ENCODE measurements at places on chromosomes 1 and 21.

GRCh38 chr21:45869121-45870007, 112.2 kb upstream of the COL6A1 start:
- peak; percentile 13 for DNase-seq

GRCh38 chr1:40257313-40257687, 736 bp upstream of the ZMPSTE24 start:
- no peak for DNase-seq

DNA sequence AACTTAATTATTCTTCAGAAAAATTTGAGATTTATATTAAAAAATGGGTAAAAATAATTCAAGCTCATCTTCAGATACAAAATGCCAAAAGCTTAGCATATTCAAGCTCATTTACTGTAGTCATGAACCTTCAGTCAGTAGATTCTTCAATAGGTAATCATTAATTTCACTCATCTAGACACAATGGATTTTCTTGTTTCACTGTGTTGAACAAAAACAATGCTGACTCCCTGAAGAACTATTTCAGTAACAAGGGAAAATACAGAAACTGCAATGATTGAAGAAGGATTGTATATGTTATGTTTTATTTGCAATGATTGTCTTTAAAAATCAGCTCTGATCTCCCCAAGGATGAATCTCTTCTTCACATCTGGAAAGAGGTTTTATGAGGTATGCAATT, 9.2 kb upstream of the HOOK1 start:
- DNase-seq, result no peak

GRCh38 chr1:195714248-195714647, 894.0 kb downstream of the KCNT2 start:
- DNase-seq, result peak; percentile 52

GRCh38 chr1:212587888-212588510, 20.6 kb upstream of the ATF3 start:
- DNase-seq, result no peak

GRCh38 chr1:211634461-211634860, 41.0 kb downstream of the NEK2 start:
- DNase-seq, result no peak

- no peak for DNase-seq
Observed at GRCh38 chr1:17581389-17582123, 42.1 kb downstream of the ARHGEF10L start.

- DNase-seq, result no peak
Observed at GRCh38 chr1:235649368-235650163, at the start of gene GNG4. GNG4 (minus strand) TSS chr1:235649784; CDS start chr1:235583838, 65,946 bp downstream.

GRCh38 chr21:35987475-35987874, 72.9 kb downstream of the SETD4 start:
- DNase-seq, result no peak

- no peak for DNase-seq
Observed at GRCh38 chr1:14976256-14976655, 177.3 kb upstream of the TMEM51 start.

- DNase-seq, result peak; percentile 69
Observed at GRCh38 chr21:41217671-41218385, 49.9 kb downstream of the BACE2 start.

GRCh38 chr1:53982034-53982762, 35.8 kb downstream of the LDLRAD1 start:
- DNase-seq, result peak; percentile 78

- no peak for DNase-seq
Observed at GRCh38 chr1:65595724-65596123, 175.3 kb downstream of the LEPR start.

DNA sequence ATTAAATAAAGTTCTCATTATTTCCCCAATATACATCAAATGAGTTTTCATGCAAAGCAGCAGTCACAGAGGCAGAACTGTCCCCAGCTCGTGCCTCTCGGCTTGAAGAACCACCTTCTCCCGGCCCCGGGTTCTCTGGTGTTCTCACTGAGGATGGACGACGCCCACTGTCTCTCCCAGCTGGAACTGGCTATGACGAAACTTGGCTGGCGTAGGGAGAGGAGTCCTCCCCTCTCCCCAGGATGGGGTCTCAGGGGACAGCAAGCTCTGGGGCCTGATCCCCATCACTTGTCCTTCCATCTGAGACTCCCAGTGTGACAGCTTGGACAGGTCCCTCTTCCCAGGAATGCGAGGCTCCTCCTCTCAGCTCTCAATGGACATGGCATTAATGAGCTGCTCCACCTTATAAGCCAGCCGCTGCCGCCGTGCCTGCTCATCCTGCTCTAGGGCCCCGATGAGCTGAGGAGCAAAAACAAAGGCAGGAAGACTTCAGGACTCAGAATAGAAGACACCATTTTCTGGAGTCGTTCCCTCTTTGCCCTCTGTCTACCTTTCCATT, 116.0 kb upstream of the CD34 start:
- no peak for DNase-seq

DNA sequence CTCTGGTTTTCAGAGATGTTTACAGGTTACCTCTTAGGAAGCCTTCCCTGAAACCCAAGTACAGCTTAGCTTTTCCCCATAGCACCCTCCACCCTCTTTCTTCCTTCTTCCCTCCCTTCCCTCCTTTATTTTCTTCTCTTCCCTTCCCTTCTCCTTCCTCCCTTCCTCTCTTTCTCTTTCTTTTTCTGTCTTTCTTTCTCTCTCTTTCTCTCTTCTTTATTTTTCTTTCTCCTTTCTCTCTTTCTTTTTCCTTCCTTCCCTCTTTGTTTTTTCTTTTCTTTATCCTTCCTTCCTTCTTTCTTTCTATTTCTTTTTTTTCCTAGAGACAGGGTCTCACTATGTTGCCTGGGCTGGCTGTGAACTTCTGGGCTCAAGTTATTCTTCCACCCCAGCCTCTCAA, 231.6 kb downstream of the SLC35F3 start:
- DNase-seq, result no peak

GRCh38 chr1:3369446-3370076, 84.9 kb upstream of the ARHGEF16 start:
- peak; percentile 85 for DNase-seq

GRCh38 chr1:212118872-212119260, 83.3 kb downstream of the DTL start:
- no peak for DNase-seq

GRCh38 chr1:58850636-58851035, 66.8 kb upstream of the JUN start:
- no peak for DNase-seq

- no peak for DNase-seq
Observed at GRCh38 chr1:223712850-223713474, 623 bp downstream of the CAPN2 start.

GRCh38 chr1:69568421-69569174, 876 bp downstream of the LRRC7 start:
- peak; percentile 19 for DNase-seq

DNA sequence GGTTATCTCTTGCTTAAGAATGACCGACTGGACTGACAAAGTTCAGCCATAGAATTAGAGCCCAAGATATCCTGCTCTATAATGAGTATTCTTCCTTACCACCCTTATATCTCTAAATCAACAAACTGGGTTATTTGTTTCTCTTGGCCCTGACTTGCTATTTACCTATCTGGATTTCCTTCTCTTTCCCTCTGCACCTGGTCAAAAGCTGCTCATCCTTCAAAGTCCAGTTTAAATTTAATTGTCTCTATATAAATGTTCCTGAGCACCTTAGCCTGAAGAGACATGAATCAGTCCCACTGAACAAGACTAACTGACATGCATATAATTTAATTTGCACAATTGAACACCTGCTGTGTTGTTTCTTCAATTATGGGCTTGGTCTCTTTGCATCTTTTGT, 127.1 kb upstream of the KCNJ15 start:
- DNase-seq, result no peak

DNA sequence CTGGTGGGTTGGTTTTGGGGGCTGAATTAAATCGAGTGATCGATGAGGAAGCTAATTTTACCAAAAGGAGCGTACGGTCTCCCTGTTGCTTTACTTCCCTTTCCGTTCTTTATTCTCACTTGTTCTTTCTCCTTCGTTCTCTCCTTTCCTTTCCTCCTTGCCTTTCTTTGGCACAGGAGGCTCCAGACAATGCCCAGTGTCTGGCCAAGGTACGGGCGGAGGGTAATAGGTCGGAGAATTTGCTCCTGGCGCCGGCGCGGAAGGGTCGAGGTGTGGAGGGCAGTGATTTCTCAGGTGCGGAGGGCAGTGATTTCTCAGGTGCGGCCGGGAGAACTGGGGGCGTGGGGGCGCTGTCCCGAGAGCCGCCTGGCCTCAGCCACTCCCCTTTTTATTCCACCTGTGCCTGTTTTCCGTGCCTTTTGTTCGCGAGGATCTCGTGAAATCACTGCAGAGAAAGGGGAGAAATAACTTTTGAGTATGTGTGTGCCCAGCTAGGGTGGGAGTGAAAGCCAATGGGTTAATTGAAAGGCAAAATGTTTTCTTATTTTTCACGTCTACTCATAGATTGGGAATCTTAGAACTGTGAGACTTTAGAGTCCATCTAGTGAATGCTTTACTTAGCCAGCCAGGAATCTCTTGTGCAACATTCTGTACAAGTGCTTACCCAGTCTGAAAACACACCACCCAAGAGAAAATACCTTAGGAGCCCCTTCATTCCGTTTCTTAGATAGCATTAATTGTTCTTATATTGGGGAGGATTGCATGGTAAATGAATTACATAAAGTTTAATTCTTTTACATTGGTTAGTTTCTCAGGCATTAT, 1.3 kb downstream of the FNBP1L start:
- peak; percentile 37 for DNase-seq

DNA sequence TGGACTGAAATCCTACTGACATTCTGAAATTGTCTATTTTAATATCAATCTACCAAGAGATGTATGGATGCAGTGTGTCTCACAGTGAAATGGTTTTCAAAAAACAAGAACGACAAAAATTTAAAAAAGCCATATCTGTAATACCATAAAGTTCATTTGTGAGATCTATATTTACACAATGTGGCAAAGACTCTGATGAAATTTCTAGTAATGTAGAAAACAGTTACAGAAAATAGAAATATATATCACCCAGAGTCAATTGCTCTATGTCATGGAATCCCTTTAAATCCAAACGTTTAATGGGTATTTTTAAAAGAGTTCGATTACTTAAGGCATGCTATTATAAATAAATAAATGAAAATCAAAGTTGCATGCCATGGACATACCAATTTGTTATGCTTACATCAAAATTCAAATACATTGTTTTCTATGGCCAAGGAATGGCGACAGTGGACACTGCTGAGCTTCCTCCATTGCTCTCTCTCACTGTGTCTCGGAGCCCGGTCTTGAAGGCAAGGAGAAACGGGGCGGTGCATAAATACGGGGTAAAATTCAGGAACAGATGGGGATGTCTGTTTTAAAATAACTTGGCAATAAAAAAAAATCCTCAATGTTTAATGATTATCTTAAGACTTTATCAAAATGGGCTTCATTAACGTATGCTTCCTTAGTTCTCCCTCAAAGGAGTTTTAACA, 37.0 kb upstream of the SAMSN1 start:
- no peak for DNase-seq

GRCh38 chr1:45332346-45332720, 5.6 kb downstream of the HPDL start:
- no peak for DNase-seq

- DNase-seq, result peak; percentile 55
Observed at GRCh38 chr1:10651389-10651766, 145.1 kb downstream of the CASZ1 start.

DNA sequence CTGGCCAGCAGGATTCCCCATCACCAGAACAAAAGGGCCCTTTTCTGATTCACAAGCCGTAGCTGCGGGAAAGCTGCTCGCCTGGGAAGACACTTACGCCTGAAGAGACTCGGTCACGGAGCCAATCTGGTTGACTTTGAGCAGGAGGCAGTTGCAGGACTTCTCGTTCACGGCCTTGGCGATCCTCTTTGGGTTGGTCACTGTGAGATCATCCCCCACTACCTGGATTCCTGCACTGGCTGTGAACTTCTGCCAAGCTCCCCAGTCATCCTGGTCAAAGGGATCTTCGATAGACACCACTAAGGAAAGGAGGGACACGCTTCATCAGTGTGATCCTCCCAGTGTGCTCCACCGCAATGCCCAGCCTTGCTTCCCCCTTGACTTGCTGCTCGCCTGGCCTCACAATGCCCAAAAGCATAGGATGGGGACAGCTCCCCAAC, 14.7 kb downstream of the ENO1 start:
- no peak for DNase-seq

DNA sequence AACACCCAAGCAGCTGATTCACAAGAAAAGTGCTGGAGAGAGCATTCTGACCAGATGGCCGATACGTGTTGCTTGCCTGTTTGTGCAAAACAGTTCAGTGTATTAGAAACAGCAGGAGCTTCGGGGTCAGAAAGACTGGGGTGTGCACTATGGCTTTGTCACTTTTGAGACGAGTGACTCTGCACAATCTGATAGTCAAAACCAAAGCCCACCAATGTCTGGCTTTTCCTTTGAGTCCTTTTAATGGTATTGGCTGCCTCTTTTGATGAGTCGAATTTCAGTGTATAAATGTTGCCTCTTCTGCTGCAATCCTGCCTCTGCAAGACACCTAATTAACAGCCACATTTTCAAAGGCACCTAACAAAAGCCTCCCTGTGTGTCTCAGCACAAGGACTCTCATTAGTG, 444.6 kb downstream of the AJAP1 start:
- no peak for DNase-seq

DNA sequence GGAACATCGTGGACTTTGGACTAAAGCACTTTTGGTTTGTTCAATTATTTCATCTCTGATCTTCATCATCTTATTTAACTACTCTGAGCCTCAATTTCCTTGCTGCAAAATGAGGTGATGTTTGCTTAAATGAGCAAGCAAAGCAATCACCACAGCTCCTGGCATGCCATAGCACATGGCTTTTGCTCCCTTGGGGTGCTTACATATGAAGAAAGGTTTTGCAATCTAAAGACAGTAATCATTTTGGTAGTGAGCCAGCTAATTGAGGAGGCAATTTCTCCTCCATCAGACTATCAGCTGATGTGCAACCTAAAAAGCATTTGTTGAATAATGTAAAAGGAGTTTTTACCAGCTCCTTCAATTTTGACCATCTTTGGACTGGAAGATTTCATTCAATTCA, 68.8 kb upstream of the KCNJ15 start:
- no peak for DNase-seq

DNA sequence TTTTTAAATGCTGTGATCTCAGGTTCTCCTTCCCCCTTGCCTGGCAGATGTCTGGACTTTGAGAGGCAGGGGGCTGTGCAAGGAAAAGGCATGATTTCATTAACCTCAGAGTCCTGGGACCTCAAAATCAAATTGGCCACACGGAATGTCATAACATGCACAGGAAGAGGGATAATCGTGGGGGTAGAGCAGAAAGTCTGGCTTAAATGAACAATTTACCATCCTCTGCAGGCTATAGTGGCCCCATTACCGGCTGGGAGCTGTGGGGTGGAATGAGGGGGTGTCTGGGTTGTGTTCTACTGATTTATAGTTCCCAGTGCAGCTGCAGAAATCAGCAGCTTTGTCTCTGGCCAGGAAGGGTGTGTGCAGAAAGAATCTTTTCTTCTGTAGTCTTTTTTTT, 10.8 kb downstream of the OPRD1 start:
- no peak for DNase-seq

DNA sequence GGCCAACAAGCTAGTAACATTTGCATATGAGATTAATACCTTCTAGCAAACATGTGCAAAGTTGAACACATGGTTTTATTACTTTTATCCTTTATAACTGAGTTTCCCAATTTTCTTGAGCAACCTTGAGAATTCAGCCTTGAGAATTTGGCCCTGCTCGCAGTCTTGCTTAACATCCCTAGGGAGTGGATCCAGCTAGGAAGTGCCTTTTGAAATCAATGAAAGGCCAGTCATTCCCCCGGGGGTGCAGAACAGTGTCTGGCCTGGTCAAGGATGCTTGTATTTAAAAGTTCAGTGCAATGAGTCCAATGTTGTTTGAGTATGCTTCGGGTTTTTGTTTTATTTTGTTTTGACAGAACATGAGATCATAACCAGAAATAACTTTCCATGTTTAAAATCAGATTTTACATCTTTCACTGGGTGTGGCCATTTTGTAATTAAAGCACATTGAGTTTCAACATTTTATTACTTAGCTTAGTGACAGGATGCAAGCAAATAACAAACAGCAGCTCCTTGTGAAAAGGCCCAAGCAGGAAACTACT, 16.7 kb downstream of the PALMD start:
- peak; percentile 69 for DNase-seq
